ENCODE measurements at places on chromosomes 5 and 9. TPM values are rescaled to one million over a fixed set of nuclear protein-coding genes. Genes with fewer than 3 reads are reported as not detected.

GRCh38 chr5:131983244-131983771, 28.1 kb downstream of the ACSL6 start:
- DNase-seq = no peak

- DNase-seq = no peak
Observed at GRCh38 chr5:154901276-154901675, 36.7 kb downstream of the GEMIN5 start.

GRCh38 chr5:171433982-171434676, 14.7 kb downstream of the FGF18 start:
- no peak for DNase-seq

Gene FAM221B
- total RNA-seq = not detected

Gene CCL27
- not detected for total RNA-seq

Gene FOXI1
- not detected for total RNA-seq

Gene STING1
- total RNA-seq = 14.2 TPM

DNA sequence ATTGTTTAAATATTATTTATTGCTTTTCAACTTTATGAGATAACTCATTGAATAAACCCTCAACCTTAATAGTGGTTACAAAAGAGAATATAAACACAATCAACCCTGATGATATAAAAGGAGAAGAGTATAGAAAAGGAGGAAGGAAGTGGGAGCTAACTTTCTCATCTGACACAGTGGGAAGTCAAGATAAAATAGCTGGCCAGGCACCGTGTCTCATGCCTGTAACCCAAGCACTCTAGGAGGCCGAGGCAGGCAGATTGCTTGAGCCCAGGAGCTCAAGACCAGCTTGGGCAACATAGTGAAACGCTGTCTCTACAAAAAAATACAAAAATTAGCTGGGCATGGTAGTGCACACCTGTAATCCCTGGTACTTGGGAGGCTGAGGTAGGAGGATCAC, 93.5 kb downstream of the PPP2R2B start:
- DNase-seq = no peak

Gene CARD9
- total RNA-seq = 0.17 TPM

Gene GTF2H2
- total RNA-seq = 29.2 TPM

DNA sequence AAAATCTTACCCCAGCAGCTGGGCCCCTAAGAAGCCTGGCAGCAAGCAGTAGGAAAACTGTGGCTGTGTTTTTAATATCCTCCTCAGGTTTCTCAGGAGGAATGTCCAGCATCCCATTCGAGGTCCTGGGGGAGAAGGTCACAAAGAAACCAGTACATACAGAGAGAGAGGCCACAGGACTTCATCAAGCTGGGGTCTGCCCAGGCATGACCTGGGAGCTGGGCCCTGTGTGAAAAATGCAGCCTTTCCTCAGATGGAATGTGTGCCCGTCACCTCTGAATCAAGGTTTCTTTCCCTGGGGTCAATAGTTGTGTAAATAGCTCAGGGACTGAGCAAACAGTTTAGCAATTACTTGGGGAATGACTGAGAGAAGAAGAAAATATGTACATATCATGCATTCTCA, 33.9 kb upstream of the RAD23B start:
- DNase-seq = no peak

DNA sequence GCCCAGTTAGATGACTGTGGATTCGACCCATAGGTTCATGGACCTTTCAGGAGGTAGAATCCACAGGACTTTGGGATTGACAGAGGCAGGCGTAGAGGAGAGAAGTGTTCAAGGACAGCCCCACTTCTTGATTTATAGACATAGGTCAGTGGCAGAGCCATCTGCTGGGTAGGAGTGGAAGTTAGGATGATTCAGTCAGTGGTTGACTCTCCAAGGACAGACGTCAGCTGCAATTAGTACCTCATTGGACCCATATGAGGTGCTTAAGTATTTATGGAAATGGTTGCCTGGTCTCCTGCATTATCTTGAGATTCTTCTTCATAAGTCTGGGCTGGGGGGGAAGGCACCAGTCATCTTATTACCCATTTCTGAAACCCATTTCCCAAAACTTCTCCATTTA, 70.9 kb downstream of the SH3RF2 start:
- DNase-seq = peak; percentile 11

Measured in H4 (cell line).